Activated CD4-positive, alpha-beta T cell treated with anti-CD3 and anti-CD28 coated beads for 36 hours (primary cell): ENCODE measurements at places on chromosomes 4 and X. TPM values are rescaled to one million over a fixed set of nuclear protein-coding genes. Genes with fewer than 3 reads are reported as not detected.

Gene ZDHHC15
- 0.21 TPM for total RNA-seq

Gene AKAP14
- total RNA-seq, result not detected

Gene GAGE1
- total RNA-seq, result not detected

Gene XK
- total RNA-seq, result not detected

Gene GUCY1B1
- 0.37 TPM for total RNA-seq
